ENCODE measurements at places on chromosomes 3 and 15. TPM values are rescaled to one million over a fixed set of nuclear protein-coding genes. Genes with fewer than 3 reads are reported as not detected.

The SKIL gene
- 52.3 TPM for total RNA-seq

The MAGEL2 gene
- total RNA-seq = 27.1 TPM

The TRAT1 gene
- total RNA-seq = not detected

The PPARG gene
- total RNA-seq = 0.37 TPM
